ENCODE measurements at places on chromosomes 11 and 22.

GRCh38 chr11:61153593-61154095 is 7.6 kb downstream of the VPS37C start:
- no peak for DNase-seq

GRCh38 chr11:7974668-7975067 is 9.4 kb upstream of the NLRP10 start:
- DNase-seq, result no peak

GRCh38 chr11:36601155-36601554 is 3.1 kb upstream of the RAG2 start:
- no peak for DNase-seq

GRCh38 chr11:124938206-124938765 is 2.4 kb upstream of the HEPACAM start:
- DNase-seq, result no peak

- no peak for DNase-seq
These were observed 4.8 kb upstream of the PIM3 start for GRCh38 chr22:49955581-49956417.

DNA sequence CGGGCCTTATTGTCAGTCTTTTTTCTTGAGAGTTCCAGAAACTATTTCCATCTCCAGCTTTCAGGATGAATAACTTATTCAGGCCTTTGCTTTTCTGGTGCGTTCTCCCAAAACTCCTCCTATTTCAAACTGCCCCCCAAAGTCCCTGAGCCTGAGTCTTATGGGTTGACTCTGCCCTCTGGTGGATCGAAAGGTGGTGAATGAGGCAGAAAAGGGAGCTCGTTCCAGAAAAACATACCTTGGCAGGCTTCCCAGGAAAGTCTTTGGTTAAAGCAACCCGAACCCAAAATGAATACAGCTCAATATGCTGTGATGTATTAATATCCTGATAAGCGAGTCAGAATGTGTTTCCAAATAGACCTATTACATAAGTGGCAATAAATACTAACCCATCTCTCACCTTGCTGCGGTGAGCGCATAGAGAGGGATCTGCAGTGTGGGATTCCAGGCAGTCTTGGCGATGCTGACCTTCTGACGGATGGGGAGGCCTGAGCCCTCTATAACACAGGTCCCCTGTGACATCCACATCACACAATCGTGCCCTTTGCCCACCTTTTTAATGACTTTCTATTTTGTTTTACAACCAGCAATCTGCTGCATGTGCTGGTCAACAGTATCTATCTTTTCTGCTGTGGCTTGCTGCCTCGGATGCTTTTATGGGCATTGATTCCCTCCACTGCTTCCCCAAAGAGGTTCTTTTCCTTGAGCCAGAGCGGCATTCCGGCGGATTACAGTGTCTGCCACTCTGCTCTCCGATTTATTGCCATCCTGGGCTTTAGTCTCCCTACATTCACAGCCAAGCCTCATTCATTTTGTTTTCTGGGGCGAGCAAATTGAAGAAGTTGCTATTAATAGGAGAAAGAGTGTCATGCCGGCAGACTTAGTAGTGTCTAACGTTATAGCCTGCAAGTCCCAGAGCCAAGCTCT is 756.8 kb downstream of the NTM start:
- no peak for DNase-seq

DNA sequence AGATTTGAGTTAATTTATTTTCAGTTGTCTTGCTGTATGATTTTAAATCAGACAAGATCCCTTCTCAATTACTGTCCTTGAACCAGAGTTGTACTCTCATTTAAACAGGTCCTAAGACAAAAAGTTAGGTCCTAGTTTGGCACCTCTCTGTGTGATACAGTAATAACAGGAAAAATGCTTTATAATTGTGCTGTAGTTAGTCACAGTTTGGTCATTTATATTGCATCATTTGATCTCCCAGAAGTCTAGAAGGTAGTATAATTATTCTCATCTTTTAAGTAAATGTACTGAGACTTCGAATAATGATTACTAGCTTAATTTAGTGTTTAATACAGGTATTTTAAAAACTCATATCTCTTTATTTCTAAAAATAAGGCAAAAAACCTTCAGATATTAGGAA is 18.1 kb upstream of the LUZP2 start:
- DNase-seq, result no peak

DNA sequence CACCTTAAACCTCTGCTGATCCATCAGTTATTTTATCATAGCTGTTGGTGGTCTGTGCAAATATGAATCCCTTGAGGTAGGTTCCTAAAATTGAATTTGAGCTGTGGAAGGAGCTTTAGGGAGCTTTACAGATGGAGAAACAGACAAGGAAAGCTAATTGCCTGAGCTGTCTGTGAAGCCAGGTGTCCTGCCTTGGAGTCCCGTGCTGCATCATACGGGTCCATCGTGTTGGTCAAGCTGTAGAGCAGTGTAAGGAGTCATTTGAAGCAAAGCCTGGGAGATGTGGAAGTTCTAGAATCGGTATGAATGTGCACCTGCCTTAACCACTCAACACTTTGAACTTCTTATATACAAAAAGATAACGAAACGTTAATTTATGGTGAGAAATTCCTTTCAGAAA is 1.0 kb downstream of the POLA2 start:
- DNase-seq, result no peak

- DNase-seq, result no peak
These were observed 84.4 kb downstream of the PRR5L start for GRCh38 chr11:36380296-36381014.

GRCh38 chr11:47257517-47258316 is at the start of gene NR1H3:
TSS of gene NR1H3 (plus strand) at chr11:47257996. CDS start at chr11:47259217, 1,221 bp downstream.
- no peak for DNase-seq

DNA sequence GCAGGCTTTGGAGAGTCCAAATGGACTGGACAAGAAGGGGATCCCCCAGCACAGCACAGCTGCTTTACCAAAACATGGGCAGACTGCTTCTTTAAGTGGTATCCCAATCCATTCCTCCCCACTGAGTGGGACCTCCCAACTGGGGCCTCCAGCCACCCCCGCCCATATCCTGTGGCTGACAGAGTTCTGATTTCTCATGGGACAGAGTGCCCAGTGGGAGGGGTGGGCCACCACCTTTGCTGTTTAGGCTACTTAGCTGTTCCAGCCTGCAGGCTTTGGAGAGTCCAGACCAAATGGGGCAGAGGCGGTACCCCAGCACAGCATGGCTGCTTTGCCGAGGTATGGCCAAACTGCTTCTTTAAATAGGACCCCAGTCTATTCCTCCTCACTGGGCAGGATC is 26.9 kb upstream of the DEUP1 start:
- DNase-seq, result no peak

DNA sequence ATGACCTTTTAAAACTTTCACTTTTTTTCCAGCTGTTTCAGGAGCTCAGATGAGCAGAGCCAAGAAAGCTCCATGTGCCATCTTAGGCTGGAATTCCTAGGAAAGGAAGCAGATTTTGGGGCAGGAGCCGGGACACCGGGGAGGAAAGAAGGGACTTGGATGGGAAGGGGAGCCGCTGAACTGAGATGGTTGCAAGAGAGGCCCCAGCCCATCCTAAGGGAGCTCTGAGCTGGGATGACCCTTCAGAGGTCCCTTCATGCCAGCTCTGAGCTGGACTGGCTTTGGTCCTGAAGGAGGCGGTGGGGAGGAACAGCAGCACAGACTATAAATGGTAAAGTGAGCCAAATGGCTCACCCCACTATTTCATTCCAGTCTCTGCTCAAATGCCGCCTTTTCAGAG is 55.2 kb upstream of the SLC22A12 start:
- no peak for DNase-seq

- DNase-seq, result no peak
These were observed 115.8 kb downstream of the NXPE2 start for GRCh38 chr11:114794048-114794684.

- no peak for DNase-seq
These were observed 5.9 kb downstream of the SLC5A4 start for GRCh38 chr22:32249231-32249630.

DNA sequence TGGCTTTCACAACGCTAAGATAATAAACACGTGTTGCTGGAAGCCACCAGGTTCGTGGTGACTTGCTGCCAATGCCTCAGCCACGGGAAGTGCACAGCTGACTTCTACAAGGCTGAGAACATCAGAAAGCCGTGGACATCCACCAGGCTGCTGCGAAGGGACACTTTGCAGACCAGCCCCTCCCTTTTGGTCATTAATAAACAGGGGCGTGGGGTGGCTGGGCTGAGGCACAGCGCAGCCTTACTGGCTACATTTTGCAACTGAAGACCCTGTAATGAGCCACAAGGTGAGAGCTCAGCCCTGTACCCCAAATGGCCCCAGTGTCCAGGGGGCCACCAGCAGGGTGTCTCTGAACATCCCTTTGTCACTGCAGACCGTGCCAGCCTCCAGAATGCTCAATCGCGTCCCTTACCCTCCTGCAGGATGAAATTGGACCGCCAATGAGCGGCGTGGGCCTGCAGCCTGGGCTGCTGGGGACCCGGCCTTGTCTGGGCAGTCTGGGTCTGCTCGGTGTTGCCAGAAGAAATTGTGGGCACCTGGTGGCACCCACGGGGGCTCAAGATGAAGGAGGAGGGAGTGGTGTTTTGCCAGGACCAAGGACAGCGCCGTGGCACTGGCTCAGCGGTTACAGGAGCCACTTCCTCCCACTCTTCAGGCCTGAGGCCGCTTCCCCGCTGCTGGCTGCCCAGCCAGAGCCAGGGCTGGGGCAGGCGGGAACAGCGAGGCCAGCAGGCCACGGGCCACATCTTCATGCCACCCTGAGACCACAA is 181.9 kb downstream of the CTTN start:
- DNase-seq, result no peak

- no peak for DNase-seq
These were observed 19.6 kb downstream of the FGF3 start for GRCh38 chr11:69799582-69799981.

- no peak for DNase-seq
These were observed 54.4 kb downstream of the TRAF6 start for GRCh38 chr11:36455658-36456111.

DNA sequence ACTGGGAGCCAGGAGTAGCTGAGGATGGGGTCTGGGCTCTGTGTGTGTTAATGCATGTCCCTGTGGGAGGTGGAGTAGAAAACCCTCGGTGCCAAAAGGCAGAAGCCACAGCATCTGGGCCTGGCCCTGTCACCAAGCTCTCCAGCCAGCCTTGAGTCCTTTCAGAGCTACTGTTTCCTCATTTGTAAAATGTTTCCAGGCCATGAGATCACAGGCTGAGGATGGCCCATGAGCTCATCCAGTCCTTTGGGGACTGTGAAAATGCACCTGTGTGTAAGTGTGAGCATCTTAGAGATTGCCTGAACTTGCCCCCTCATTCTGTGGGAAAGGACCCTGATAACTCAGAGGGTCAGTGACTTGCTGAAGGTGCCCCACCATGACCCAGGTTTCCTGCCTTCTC is 9.1 kb downstream of the ANKK1 start:
- DNase-seq, result no peak

- DNase-seq, result no peak
These were observed 2.5 kb downstream of the TALDO1 start for GRCh38 chr11:749731-750130.

- no peak for DNase-seq
These were observed 578.5 kb downstream of the BUD13 start for GRCh38 chr11:116194156-116194904.

DNA sequence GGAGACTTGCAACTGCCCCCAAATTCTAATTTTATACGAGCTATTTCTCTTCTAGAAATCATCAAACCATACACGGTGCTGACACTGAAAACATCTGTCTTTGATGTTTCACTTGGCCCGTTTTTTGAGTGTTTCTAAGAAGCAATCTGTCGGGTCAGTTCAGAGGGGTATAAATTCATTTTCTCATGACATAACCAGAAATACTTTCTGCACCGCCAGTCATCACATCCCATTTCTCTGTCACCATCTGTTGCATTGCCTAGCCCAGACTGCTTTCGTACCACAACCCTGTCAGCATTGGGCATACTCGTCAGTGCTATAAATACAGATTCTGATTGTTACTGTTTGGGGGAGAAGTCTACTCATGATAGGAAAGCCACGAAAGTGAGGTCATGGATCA is 63.1 kb upstream of the CCDC90B start:
- DNase-seq, result no peak

DNA sequence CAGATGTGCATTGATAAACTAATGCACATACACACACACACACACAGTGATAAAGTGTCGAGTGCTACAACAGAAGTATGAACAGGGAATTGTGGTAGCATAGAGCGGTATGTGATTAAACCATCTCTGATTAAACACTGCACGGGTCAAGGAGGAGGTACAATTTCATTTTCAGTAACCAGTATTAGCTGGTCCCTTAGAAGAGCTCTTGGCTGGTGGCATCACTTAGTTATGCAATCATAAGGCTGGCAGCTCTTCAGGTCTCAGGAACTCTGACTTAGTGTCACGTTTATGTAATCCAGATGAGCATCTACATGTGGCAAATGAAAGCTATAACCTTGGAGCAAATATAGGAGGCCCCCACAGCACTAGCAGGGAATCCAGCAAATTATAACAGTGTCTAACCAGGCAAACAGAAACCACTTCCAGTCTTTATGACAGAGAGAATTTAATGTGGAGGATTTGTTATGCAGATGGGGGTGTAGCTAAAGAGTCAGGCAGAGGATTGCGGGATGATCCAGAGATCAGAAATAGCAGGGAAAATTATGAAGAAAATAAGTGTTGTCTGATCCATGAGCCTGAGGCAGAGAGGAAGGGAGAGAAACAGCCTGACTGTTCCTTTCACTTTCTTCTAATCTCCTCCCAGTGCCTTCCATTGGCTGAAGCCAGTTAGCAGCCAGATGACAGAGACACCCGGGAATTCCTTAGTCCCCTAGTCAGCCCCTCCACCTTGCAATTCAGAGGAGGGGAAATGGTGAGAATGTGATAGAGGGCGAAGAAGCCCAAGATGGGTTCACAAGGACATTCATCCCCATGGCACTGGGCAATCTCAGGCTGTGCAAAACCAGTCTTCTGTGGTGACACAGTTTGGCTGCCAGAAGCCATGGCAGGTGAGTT is 533.1 kb upstream of the TENM4 start:
- no peak for DNase-seq

GRCh38 chr11:67576735-67577475 is 6.7 kb upstream of the GSTP1 start:
- DNase-seq, result no peak

- DNase-seq, result no peak
These were observed 18.9 kb downstream of the ARFGAP2 start for GRCh38 chr11:47157805-47158204.

Measured in activated T-helper 1 cell treated with Interleukin-2 at 50 U/mL for 16 hours (primary cell).